Activated T-cell treated with anti-CD3 and anti-CD28 coated beads for 48 hours (primary cell): ENCODE measurements at places on chromosomes 16 and 17.
A peak's percentile ranks its signal among the peaks of the same experiment; 100 is the strongest.

- DNase-seq = no peak
Observed at GRCh38 chr17:33889766-33890165, 365.3 kb upstream of the CCL2 start.

DNA sequence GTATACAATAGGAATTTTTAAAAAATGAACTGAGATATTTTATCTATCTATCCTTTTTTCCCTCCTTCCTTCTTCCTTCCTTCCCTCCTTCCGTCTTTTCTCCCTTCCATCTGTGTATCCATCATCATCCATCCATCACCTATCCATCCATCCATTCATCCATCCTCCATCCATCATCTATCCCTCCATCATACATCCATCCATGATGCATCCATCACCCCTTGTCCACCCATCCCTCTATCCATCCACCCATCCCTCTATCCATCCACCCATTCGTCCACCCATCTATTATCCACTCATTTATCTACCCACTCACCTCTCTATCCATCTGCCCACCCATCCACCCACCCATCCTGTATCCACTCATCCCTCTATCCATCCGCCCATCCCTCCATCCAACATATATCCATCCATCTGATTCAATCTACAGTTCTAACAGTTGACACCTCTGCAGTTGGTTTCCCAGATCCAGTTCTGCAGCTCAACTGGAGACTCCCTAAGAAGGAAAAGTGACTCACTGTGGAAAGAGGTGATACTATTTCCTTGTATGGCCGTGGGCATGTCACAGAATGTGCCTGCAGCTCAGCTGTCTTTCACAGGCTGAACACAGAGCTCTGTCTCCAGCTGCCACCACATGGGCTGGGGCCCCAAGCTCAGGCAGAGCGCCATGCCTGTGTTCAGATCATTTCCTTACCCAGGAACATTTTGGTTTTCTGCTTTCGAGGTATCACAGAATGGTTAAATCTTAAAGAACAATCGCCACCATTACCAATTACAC, 130.8 kb downstream of the XYLT1 start:
- no peak for DNase-seq

- DNase-seq = peak; percentile 26
Observed at GRCh38 chr16:24980077-24980793, 34.9 kb downstream of the ARHGAP17 start.

DNA sequence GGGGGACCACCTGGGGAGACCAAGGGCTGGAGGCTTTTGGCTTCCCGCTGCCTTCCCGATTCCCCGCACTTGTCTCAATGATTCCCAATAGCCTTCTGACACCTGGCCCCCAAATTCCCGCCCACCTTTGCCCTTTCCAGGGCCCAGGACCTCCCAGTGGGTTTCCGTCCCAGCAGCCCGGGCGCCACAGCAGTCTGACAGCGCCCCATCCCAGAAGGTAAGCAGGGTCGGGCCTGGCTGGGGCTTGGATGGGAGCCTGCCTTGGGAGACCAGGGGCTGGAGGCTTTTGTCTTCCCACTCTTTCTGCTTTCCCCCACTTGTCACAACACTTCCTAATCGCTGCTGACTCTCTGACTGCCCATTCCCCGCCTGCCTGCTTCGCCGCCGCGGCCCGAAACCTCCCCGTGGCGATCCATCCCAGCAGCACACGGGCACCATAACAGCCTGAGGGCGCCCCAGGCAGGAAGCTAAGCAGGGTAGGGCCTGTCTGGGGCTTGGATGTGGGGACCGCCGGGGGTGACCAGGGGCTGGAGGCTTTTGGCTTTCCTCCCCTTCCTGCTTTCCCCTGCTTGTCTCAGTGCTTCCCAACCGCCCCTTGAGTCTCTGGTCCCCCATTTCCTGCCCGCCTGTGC, 2289.3 kb downstream of the TP53TG3F start:
- no peak for DNase-seq

- DNase-seq = no peak
Observed at GRCh38 chr17:69447726-69448125, 33.2 kb downstream of the MAP2K6 start.

DNA sequence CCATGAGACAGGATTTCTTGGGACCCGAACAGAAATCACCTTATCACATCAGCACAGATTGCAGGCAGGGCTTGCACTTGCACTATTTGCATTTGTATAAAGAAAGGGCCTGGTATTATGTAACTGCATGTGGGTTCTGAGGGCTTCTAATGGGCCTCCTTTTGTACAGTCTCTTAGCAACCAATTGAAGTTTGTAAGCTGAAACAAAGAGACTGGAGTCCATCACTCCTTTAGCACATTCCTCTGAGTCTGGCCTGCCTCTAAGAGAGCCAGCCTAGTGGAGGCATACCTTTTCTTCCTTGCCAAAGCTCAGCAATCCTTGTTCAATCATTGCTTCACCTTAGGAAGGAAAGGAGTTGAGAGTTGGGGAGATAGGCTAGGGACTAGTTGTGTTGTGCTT, 387.1 kb downstream of the XYLT1 start:
- DNase-seq = no peak

GRCh38 chr16:4918781-4919251, 18.1 kb downstream of the PPL start:
- DNase-seq = no peak

DNA sequence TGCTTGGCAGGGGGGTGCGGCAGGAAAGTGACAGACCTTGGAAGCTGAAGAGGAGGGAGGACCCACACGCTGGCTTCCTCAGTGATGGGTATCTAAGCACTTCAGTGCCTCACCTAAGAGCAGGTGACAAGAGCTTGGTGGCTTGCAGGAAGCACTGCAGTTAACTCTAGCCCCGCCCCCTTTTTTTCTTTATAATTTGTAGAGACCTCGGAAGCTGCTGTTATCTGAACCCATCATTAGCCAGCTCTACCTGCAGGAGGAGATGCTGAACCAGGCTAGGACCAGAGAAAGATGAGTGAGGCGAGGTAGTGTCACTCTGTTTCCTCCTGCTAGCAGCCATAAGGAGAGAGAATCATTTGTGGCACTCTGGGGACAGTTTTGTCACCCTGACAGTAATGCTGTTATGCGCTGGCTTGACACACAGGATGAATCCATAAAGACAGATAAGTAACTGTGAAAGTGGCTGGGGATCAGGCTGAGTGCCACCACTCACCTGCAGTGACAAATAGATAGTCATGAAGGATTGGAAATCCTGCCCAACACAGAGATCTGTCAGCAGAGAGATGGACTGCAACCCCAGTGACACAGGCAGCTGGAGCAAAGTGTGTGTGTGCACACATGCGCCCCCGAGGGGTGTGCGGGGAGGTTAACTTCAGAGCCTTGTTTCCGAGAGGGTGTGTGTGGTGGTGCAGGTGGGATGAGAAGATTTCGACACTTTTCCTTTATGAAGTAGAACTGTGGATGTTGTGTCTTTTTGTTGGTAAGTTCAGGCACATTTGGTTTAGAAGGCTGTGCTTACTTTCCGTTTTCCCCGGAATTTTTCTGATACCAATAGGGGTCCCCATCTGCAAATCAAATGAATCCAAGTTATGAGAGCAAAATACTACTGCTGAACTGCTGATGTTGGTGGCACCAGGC, 224.0 kb downstream of the IRX3 start:
- DNase-seq = no peak

GRCh38 chr16:54026456-54026855, 260.1 kb downstream of the IRX3 start:
- DNase-seq = no peak

- DNase-seq = no peak
Observed at GRCh38 chr17:49443862-49444261, 29.2 kb upstream of the PHB1 start.
